ENCODE measurements at places on chromosomes 13 and 19.

DNA sequence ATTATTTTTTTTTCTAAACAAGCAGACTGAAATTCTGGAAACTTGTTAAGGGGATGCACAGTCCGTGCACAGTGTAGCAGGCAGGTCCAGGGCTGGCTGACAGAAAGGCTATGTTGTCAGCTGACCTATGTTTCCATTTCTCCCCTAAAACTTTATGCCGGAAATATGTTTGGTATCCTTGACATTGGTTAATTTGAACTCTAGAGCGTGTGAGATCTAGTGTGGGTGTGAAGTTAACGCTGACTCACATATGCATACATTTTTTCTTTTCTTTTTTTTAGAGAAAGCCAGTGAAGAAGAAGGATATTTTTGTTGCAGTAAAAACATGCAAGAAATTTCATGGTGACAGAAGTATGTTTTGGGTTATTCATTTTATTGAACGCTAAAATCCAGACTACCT is 76.6 kb downstream of the B3GLCT start:
- DNase-seq: no peak

DNA sequence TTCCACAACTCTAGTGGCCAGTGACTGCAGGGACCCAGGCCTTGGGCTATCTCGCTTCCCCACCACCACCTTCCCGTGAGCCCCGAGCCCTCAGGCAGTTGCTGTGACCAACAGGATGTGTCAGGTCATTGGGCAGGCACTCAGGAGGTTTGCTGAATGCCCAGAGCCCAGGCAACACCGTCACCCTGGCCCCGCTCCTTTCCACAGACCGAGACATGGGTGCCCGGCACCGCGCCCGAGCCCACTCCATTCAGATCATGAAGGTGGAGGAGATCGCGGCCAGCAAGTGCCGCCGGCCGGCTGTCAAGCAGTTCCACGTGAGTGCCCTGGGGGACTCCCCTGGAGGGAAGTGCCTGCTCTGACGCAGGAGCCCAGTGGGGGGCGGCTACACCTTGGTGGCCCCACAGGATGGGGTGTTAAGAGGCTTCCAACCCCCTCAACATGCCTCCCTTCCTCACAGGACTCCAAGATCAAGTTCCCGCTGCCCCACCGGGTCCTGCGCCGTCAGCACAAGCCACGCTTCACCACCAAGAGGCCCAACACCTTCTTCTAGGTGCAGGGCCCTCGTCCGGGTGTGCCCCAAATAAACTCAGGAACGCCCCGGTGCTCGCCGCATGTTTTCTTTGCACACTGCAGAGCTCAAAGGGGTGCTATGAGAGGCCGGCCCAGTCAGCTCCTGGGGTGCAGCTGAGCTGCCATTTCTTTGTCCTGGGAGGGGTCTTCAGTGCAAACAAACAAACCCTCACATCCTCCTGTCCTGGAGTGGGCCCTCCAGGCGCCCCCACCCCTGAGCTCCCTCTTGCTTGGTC is 3.2 kb downstream of the RPL18A start:
- DNase-seq: no peak

- DNase-seq: no peak
Measured at GRCh38 chr13:87941226-87941625, 270.1 kb downstream of the SLITRK5 start.

GRCh38 chr13:49927755-49928154 is 8.4 kb downstream of the SPRYD7 start:
- no peak for DNase-seq

GRCh38 chr13:27481766-27482165 is 31.4 kb upstream of the MTIF3 start:
- DNase-seq: peak; percentile 51

DNA sequence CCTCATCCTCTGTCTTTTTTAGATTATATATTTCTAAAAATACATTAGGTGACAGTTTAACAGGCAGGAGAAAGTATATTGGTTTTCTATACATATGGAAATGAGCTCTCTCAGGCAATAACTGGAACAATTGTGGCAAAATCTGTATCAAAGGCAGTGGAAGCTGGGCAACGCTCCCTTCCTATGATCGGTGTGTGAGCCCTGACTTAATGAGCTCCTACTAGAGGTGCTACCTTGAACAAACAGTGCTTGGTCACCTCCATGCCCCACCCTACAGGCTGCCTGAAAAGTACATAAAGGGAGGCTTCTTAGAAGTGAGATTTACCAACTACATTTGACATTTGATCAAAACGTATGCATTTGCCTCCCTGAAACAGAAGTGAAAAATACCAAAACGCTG is 185.3 kb downstream of the EFNB2 start:
- DNase-seq: no peak

DNA sequence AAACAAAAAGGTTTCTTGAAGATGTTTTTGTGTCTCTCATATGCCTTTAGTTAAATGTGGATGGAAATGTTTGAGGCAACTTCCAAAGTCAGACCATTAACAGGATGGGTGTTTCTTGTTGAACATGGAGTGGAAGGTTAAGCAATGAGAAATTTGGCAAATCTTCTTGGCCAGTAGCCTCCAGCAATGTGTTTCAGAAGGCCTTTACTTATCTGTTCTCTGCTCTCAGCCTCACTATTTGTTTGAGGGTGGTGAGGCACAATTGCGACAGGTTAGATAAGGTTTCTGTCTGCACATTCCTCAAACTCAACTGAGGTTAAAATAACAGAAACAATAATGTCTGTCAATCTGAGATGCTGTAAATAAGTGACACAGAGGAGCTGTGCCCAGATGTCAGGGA is 1019.0 kb downstream of the DIAPH3 start:
- DNase-seq: no peak

GRCh38 chr13:92590503-92590908 is 636.1 kb upstream of the GPC6 start:
- DNase-seq: no peak

DNA sequence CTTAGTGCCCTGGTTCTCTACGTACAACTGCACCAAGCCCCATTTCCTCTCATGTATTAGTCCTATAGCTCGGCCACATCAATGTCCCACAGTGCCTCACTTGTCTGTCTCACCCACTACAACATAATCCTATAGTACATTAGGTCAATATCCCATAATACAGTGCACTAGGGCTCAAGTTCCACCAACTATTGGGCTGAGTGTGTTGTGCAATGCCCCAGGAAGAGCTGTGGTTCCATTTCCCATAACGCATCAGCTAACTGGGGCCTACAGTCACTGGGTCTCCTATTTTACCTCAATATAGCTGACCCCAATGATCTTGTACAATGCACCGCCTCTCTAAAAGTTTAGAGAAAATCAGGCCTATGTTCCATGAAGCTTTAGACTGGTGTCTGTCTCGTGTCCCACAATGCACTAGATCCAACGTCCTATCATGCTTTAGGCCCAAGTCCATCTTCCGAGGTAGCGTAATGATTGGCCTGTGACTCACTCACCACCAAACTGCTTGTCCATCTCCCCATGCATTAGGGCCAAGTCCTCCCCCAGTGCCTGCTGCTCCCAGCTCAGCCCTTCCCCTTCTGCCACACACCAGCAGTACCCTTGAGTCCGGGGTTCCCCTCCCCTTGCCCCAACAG is 21.8 kb downstream of the TSKS start:
- no peak for DNase-seq

- DNase-seq: no peak
Measured at GRCh38 chr19:1424192-1424955, 13.8 kb upstream of the RPS15 start.

GRCh38 chr13:109357751-109358471 is 428.5 kb downstream of the IRS2 start:
- no peak for DNase-seq

DNA sequence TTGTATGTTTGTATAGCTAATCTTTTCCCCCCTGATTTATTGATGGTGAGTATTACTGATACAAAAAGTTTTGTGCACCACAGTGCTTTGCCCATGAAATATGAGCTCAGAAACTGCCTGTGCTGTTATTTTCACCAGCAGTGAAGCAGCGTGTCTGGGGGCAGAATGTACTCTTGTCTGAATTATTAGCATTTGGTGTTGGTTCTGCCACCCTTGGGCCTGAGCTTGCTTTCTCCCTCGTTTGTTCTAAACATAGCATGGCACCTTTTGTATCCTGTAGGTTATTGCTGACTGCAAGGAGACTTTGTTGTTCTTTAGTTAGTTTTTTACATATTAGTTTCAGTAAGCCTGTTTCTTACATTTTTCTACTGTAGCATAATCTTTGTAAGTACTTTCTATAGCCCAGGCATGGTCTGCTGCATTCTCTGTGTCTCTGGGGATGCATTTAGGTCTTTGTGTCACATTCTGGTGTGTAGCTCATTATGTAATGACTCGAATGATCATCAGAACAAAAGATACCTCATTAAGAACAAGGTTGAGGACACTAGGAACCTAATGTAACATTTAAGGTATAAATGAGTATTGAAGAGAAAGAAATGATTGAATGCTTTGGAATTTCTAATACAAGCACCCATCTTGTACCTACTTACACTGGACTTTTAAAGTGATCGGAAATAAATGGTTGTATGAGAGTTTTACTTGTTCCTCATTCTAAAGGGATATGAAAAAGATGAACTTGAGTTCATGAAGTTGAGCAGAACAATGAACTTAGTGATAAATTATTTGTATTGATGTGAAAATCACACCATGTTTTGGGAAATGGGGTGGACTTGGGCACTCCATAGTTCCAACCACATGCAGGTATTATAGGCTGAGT is 50.3 kb upstream of the GPI start:
- no peak for DNase-seq
